Articular chondrocyte of knee joint (primary cell): ENCODE measurements at places on chromosomes 16 and 17. TPM values are rescaled to one million over a fixed set of nuclear protein-coding genes. Genes with fewer than 3 reads are reported as not detected.

The DNAI2 gene
- total RNA-seq: not detected in 2 replicates

The SGF29 gene
- total RNA-seq: 7.8 and 10.8 TPM in 2 replicates

The MYOCD gene
- 2.9 and 7.7 TPM in 2 replicates for total RNA-seq

The KPNA2 gene
- total RNA-seq: 75.1 and 101 TPM in 2 replicates

The NUDT7 gene
- 3.6 and 3.8 TPM in 2 replicates for total RNA-seq

The NAGS gene
- 0.43 and 0.65 TPM in 2 replicates for total RNA-seq

The CRHR1 gene
- not detected in 2 replicates for total RNA-seq

The DNAH9 gene
- total RNA-seq: 0.22 and 0.26 TPM in 2 replicates

The FAM171A2 gene
- 0.91 and 1.2 TPM in 2 replicates for total RNA-seq
